ENCODE measurements at places on chromosomes 6 and 20.

DNA sequence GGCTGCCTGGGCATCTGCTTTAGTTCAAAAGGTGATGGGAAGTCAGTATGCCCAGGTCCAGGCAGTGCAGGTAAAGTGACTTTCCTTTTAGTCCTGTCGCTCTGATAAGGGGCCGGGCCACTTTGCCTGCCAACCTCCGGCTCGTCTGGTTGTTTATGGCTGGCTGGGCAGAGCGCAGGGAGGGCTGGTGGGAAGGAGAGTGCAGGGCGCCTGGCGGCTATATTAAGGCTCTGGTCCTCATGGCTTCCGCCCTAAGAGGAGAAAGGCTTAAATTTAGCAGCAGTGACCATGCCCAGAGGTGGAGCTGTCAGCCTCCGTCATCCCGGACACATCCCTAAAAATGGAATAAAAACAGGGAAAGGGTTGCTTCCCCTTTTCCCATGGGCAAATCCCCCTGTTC, 14.6 kb downstream of the GATA5 start:
- no peak for DNase-seq

GRCh38 chr6:133969285-133969920, 16.4 kb downstream of the TBPL1 start:
- no peak for DNase-seq

DNA sequence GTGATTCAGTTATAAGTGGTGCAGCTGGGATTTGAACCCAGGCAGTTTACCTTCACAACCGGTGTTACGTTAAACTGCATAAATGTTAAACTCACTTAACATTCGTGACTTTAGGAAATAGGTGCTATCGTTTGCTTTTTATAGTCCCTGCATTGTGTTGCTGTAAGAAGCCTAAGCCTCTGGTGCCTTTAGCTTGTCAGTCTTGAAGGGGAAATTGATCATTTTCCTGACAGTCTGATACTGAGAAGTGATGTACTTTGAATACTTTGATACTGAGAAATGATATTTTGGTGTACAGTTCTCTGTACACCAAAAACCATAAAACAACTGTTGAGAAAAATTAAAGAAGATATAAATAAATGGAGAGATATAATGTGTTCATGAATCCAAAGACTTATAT, 52.5 kb upstream of the NEDD9 start:
- DNase-seq: no peak

GRCh38 chr6:13372076-13372475, 43.7 kb upstream of the TBC1D7 start:
- DNase-seq: no peak

DNA sequence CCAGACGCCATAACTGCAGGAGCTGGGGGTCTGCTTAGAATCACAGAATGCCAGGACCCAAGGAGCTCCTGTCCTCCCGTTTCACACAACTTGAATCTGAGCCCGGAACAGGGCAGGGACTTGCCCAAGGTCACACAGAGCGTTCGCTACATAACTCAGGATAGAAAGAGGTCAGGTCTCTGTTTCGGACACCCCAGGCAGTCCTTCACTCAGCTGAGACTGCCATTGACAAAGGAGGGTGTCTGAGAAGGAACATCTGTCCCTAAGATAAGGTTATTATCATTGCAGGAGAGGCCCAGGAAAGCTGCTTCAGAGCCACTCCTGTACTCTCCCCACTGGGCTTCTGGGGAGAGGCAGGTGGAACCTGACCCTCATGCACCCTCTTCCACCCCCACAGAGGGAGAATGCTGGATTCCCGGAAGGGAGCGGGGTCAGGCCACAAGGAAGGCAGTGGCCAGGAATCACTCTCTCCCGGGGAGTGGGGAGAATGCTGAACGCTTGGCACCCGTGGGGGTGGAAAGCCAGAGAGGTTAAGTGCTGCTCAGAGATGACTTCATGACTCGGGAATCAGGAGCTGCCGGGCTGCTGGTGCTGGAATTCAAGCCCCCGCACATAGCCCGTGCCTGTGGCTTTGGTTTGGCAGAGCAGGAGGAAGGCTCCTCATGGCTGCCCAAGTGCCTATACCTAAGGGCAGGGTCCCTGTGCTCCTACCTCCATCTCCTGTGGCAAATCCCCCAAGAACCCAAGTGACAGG, 10.7 kb downstream of the SDC4 start:
- no peak for DNase-seq

DNA sequence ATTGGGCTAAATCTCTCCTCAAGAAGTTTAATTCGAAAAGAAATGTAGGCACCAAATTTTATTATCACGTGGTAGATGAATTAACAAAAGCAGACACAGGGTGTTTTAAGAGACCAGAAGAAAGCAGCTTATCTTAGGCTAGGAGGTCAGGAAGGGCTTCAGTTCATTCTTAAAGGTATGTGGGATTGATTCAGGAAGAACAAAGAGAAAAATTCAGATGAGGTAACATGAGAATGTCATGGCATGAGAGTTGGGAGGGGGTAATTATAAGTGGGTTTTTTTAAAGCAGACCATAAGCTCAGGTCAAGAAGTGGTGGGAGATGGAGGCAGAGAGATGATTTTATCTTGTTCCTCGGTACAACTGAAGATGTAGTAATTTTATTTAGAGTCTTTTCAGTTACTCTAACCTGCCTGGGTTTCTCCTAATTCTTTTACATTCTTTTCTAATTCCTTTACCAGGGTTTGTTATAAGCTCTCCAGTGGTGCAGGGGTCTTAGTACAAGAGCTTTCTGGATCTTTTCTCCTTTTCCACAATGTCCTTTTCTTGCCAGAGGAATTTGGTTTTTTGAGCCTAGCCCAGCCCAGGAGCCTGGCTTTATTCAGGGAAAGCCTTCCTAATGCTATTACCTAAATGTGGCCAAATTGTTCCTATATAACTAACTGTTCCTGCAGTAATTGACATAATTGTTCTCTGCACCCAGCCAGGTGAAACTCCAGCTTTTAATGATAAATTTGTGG, 474.1 kb upstream of the BTBD3 start:
- DNase-seq: no peak

- no peak for DNase-seq
Observed at GRCh38 chr6:131980791-131981623, 29.8 kb upstream of the CCN2 start.

DNA sequence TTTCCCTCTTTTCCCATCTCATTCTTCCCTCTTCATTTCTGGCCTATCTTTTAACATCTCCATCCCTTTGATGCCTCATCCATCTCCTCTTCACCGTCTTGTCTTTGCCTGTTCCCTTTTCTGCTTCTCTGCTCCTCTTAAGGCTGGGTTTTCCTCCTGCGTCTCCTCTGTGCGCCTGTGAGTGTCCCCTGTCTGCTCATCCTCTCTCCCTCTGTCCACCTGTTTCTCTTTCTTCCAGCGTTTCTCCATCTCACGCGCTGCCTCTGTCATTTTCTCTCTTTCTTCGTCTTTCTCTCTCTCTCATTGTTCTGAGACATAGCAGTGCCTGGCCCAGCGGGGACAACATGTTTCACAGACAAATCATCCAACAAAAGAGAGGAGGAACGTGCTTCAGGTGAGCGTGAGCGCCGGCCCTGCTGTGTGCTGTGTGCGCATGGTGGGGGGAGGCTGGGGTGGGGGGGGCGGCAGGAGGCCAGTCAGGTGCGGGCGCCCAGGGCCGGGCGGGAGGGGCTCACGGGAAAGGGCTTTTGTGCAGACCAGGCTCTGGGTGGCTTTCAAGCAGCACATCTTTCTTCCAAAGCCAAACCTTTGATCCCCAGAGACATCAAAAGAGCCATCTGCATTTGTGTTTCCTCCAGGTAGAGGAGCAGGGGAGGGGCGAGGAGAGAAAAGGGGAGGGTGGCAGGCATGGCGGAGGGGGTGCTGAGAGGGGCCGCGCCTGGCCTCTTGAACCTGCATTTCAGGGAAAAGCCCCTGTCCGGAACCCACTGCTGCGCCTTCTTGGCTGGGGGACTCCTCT, 121.3 kb downstream of the VEGFA start:
- DNase-seq: no peak

GRCh38 chr20:48661575-48662455, 166.0 kb downstream of the PREX1 start:
- no peak for DNase-seq

DNA sequence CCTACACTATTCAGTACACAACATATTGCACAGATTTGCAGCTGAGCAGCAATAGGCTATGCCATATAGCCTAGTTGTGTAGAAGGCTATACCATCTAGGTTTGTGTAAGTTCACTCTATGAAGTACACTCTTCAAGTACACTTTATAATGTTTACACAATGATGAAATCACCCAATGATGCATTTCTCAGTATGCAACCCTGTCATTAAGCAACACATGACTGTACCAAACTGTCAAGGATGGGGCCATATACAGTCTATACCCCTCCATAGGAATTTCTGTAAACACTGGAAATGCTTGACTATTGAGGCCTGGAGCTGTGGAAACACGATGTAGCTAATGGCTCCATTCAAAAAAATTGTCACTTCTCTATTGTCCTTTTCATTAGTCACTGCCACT, 535.4 kb downstream of the EPM2A start:
- DNase-seq: no peak

DNA sequence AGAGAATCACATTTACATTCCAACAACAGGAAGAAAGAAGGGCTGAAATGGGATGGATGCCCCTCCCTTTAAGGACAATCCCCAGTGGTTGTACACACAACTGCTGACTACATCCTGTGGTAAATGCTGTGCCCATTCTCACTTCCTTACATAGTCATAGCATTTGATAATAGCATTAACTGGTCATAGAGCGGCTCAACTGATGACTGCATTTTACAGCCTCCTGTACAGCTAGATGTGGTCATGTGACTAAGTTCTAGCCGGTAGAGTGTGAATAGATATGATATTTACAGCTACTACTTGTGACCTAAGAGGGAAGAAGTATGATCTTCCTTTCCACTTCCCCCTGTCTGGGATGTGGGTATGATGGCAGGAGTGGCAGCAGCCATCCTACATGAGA, 24.7 kb downstream of the KCNK17 start:
- DNase-seq: no peak

DNA sequence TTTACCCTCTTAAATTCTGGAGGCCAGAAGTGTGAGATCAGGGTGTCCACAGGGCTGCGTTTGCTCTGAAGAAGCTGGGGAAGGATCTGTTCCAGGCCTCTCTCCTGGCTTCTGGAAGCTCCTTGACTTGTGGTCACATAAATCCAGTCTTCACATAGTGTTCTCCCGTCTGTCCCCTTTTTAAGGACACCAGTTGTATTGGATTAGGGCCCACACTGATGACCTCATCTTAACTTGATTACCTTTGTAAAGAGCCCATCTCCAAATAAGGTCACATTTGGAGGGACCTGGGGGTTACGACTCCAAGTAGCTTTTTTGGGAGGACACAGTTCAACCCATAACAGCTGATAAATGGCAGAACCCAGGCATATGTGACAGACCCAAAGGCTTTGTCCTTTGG, 20.0 kb upstream of the WFDC2 start:
- DNase-seq: no peak

DNA sequence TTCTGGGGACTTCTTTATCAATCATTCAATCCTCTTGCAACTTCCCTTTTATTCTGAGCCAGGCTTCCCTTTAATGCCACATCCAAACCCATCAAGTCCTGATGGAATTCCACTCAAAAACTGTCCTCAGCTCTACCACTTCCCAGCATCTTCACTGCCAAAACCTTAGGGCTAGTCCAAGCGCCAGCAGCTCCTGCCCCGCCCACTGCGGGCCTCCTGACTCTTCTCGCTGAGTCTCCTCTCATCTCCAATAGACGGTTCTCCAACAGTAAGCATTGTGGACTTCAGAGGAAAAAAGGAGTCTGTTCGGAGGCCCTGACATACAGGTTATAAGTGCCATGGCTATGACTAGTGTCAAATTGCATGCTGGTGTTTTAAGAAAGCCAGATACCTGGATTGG, 38.7 kb upstream of the CNKSR3 start:
- no peak for DNase-seq

DNA sequence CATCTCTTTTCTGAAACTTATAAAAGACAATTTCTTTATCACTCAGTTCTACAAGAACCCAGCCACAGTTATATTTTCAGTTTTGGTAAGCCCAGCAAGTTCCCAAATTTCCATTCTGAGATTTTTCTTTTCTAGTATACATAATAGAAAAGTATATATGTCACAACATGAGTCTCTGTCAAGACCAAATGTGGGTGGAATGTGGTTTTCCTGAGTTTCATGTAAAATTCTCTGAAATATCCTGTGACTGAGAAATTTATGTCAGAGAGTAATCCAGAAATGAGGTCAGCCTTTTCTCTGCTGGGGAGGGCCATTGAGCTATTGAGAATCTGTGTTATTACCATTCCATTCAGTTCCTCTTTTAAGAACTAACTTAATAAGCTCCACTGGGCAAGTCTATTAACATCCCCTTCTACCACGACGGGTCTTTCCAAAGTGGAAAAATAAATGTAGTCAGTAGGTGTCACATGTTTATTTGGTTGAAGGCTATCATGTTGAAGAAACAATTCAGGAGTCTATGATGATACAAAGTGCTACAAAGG, 100.7 kb upstream of the HMGN3 start:
- no peak for DNase-seq

DNA sequence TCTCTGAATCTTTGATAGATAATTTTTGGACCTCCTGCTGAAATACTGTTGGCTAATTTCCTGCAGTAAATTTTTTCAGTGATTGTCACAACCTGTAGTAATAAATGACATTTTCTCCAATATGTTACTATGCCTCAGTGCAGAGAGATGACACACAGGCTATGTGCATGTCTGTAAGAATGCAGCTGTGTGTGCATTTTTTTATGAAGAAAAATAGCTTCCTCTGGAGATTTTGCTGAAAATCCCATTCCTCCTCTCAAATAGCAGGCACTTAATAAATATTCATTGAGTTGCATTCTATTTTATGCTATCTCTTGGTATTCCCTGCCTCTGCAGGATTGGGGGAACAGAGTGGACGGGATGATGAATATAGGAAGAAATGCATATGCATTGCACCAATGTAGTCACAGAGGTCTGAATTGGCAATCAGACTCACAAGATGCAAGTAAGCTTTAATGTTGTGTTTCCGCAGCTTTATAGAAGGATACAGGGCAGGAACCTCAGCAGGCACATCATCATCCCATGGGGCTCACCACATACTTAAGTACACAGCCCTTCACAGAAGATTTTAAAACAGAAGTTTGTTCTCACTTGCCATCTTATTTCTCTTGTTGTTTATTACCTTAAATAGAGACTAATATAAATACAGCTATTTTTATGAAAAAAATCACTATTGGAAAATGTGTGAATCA, 474.7 kb downstream of the EPM2A start:
- no peak for DNase-seq

- DNase-seq: no peak
Observed at GRCh38 chr20:15603978-15604805, 969.1 kb downstream of the KIF16B start.

- DNase-seq: peak; percentile 49
Observed at GRCh38 chr6:36724514-36725390, 27.1 kb downstream of the RAB44 start.

- no peak for DNase-seq
Observed at GRCh38 chr20:61253640-61254511, 1.8 kb downstream of the CDH4 start.

DNA sequence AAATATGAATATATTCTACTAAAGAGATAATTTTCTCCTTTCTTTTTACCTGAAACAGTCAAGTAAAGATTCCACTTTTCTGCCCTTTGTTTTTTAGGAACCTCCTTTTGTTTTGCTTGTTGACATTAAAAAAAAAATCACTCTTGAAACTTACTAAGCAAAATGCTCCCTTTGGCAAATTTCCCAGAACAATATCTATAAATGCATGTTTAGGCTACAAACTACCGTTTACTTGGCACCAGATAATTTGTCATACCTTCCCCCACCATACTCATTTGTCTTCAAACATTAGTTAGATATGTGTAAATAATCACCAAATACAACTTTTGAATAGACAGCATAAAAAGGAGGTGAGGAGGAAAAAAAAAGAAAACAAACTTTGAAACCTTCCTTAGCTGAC, 604.7 kb downstream of the RFPL4B start:
- no peak for DNase-seq

- no peak for DNase-seq
Observed at GRCh38 chr6:115908906-115909559, 151.7 kb downstream of the FRK start.
